ENCODE measurements at places on chromosomes 13 and 19.

DNA sequence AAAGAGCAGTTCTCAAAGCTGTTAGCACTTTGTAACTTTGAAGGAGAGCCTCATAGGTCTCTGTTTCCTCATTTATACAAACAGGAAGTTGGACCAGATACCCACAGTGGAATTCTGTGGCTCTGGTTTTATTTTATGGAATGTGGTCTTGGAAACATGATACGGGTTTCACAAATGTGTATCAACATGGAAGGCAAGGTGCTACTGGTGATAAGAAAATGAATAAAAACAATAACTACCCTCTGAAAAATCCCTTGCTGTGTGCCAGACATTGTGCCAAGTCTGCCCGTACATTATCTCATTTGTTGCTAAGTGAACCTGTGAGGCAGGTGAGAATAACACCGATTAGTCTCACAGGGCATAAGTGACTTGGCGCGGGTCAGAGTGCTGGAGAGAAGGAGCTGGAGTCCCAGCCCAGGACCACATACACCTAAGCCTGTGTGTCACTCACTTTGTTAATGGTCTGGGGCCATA lies 45.0 kb upstream of the RNF113B start:
- no peak for DNase-seq

- DNase-seq = no peak
Measured at GRCh38 chr13:29379865-29380264, 215.6 kb downstream of the SLC7A1 start.

GRCh38 chr19:16228637-16229321 lies 31.1 kb downstream of the AP1M1 start:
- DNase-seq = no peak

DNA sequence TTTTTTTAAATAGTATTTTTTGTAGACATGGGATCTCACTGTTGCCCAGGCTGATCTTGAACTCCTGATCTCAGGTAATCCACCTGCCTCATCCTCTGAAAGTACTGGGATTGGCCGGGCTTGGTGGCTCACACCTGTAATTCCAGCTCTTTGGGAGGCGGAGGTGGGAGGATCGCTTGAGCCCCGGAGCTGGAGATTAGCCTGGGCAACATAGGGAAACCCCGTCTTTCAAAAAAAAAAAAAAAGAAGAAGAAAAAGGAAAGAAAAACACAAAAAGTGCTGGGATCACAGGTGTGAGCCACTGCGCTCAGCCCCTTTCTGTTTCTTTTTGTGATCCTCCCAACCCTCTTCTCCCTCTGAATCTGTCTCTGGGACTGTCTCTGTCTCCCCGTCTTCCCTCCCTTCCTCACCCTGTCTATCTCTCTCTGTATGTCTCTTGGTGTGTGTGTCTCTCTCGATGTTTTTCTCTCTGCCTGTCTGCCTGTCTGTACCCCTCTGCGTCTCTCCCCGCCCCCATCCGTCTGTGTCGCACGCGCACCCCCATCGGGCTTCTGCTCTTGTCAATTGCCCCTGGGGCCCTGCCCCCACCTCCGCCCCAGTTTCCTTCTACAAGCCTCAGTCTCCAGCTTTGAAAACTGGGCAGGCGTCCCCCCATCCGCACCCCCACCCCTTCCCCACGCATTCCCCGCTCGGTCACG lies 540 bp upstream of the ZFP36 start:
- no peak for DNase-seq

- DNase-seq = no peak
Measured at GRCh38 chr13:72839831-72840426, 58.0 kb downstream of the PIBF1 start.
